ENCODE measurements at places on chromosomes 11 and 22.

- no peak for DNase-seq
Measured at GRCh38 chr11:31802609-31802989, 8.5 kb downstream of the PAX6 start.

DNA sequence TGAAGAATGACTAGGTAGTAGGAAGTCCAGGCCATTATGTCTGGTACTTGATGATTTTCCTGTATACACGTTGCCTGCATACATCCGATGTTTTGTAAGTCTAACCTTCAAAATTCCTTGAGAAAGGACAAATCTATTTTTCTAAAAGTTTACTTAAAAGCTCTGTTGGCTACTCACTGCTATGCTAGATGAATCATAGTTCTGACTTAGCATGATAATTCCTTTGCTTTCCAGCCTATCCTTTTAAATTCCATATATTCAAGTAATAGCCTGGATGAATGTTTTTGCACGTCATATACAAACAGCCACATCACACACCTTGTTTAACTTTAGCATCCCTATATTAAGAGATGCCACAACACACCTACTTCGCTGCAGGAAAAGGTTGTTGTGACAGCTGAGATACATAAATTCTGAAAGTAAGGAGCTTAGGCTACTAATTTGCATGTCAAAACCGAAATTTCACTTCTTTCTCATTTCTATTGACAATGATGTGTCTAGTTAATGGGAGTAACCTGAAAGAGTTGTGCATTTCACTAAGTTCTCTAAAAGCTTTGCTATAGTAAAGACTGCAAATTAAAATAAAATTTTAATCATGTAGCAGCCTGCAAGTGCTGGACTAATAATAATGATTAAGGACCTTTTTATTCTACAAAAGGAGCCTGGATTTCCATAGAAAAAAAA is 1116.4 kb downstream of the JRKL start:
- DNase-seq, result no peak

- no peak for DNase-seq
Measured at GRCh38 chr22:48104766-48105165, 1342.3 kb downstream of the TBC1D22A start.

DNA sequence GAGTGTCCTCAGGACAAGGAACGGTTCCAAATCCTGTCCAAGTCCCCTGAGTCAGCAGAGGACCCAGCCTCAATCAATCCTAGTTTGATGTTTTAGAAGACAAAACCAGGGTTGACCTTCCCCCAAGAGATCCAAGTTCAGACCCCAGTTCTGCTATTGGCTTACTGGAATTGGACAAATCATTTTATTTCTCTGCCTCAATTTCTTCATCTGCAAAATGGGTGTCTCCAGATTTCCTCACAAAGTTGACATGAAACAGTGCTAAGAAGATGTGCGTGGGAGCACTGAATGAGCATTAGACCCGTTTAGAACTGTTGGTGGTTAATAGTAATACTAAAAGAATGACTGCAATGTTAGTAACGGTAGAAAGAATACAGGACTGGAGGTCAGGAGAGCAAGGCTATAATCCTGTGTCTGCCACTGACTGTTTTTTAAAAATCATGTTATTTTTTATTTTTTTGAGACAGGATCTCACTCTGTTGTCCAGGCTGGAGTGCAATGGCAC is 32.8 kb upstream of the SCUBE1 start:
- no peak for DNase-seq

GRCh38 chr11:30567120-30567519 is 19.0 kb downstream of the MPPED2 start:
- DNase-seq, result no peak

GRCh38 chr22:49944399-49944891 is 16.1 kb upstream of the PIM3 start:
- DNase-seq, result no peak

GRCh38 chr11:100872951-100873740 is 186.1 kb downstream of the ARHGAP42 start:
- DNase-seq, result no peak

GRCh38 chr11:48064306-48064705 is 83.9 kb downstream of the PTPRJ start:
- DNase-seq, result no peak

- no peak for DNase-seq
Measured at GRCh38 chr11:74721479-74721835, 9.8 kb downstream of the CHRDL2 start.

GRCh38 chr11:10743354-10744000 is 7.6 kb upstream of the CTR9 start:
- no peak for DNase-seq

DNA sequence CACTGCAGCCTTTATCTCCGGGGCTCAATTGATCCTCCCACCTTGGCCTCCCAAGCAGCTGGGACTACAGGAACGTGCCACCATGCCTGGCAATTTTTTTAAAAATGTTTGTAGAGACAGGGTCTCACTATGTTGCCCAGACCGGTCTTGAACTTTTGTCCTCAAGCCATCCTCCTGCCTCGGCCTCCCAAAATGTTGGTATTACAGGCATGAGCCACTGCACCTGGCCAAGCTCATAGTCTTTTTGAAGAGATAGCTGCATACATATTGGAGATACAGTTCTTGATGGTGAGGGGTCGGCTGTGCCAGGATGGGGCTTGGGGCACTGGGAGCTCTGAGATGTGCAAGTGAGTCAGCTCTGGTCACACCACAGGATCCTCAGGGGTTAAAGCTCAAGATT is 53.2 kb downstream of the CHRDL2 start:
- peak; percentile 5 for DNase-seq

- DNase-seq, result no peak
Measured at GRCh38 chr22:26711205-26711963, 54.0 kb downstream of the MIAT start.

GRCh38 chr22:27883656-27884350 is 35.3 kb downstream of the PITPNB start:
- DNase-seq, result no peak

DNA sequence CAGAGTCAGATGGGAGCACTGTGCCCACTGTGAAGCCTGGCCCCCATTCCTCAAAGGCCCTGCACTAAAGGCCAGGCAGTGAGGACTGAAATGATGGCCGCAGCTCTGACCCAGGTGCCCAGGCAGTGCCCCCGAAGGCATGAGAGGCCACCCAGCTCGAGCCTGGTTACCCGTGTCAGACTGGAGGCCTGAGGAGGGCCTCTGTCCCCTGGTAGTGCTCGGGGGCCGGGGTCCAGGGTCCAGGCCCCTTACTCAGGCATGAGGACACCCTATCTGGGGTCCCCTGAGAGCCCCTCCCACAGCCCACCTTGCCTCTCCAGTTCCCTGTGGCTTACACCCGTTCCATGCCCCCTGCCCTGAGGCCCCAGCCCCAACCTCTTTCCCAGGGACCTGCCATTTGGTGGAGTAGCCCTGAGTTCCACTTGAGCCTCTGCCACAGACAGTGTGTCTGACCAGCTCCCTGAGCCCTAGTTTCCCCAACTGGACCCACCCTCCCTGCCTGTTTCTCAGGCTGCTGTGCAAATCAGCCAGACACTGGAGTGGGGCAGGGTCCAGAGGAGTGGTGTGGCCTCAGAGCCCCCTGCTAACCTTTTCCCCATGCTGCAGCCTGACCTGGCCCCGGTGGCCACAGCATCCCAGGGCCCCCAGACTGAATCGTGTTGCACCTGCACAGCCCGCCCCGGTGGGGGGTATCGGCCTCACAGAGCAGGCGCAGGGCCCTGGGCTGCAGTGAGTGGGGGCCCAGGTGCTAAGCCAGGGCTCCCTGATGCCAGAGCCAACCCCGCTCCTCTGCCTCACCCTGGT is 10.8 kb upstream of the ANKRD13D start:
- DNase-seq, result no peak

- no peak for DNase-seq
Measured at GRCh38 chr22:37636186-37636948, 3.1 kb upstream of the SH3BP1 start.
